ENCODE measurements at places on chromosomes 13 and 19.

DNA sequence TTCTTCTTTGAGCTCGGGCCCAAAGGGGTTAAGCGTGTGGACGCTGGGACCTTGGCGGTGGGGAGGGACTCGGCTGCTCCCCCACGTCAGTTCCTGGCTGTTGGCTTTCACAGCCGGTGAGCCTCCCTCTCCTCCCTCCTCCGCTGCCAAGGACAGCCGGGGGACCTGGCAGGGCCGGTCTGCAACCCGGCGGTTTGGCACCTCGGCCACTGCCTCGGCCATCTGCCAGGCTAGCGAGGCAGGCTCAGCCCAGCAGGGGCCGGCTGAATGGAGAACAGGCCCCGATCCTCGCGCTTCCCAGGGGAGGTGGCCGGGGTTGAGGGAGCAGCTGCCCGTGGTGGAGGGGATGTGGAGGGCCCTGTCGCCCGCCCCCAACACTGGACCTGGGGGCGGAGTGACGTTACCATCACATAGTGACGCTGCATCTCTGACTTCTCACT, 5.0 kb downstream of the TLE5 start:
- no peak for DNase-seq

DNA sequence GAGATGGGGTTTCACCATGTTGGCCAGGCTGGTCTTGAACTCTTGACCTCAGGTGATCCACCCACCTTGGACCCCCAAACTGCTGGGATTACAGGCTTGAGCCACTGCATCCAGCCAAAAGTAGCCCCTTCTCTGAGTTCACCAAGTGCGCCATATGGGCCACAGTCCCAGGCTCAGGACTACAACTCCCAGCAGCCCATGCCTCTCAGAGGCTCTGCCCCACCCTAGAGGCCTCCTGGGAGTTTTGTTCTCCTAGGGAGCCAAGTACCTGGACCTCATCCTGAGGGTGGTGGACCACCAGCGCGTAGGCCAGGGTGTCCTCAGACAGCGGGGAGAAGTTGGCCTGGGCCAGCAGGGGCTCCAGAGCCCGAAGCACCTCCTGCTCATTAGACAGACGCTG, 18.8 kb downstream of the TMEM143 start:
- DNase-seq, result no peak

DNA sequence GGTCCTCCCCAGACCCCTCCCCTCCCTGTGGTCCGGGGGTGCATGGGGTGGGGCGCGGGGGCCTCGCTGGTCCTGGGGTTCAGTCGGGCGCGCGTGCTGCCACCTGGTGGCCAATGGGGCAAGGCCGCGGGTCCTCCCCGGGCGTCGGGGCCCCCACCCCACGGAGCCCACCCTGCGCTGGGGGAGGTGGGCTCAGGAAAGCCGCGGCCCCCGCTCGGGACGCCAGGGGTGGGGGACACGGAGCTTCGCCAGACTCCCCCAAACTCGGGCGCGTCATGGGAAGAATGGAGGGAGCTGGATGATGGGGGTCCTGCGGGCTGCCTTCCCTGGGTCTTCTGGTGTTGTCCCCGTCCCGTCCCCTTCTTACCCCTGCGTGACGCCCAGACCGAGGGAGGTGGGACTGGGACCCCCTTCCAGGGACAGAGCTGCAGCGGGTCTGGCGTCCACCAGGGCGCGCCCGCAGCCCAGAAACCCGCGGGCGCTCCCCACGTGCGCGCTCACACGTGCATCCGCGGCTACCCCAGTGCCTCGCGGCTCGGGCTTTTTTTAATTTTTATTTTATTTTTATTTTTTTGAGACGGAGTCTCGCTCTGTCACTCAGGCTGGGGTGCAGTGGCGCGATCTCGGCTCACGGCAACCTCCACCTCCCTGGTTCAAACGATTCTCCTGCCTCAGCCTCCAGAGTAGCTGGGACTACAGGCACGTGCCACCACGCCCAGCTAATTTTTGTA, 19.8 kb upstream of the TCF3 start:
- DNase-seq, result no peak

GRCh38 chr19:31337008-31337914, 12.0 kb downstream of the TSHZ3 start:
- DNase-seq, result no peak

DNA sequence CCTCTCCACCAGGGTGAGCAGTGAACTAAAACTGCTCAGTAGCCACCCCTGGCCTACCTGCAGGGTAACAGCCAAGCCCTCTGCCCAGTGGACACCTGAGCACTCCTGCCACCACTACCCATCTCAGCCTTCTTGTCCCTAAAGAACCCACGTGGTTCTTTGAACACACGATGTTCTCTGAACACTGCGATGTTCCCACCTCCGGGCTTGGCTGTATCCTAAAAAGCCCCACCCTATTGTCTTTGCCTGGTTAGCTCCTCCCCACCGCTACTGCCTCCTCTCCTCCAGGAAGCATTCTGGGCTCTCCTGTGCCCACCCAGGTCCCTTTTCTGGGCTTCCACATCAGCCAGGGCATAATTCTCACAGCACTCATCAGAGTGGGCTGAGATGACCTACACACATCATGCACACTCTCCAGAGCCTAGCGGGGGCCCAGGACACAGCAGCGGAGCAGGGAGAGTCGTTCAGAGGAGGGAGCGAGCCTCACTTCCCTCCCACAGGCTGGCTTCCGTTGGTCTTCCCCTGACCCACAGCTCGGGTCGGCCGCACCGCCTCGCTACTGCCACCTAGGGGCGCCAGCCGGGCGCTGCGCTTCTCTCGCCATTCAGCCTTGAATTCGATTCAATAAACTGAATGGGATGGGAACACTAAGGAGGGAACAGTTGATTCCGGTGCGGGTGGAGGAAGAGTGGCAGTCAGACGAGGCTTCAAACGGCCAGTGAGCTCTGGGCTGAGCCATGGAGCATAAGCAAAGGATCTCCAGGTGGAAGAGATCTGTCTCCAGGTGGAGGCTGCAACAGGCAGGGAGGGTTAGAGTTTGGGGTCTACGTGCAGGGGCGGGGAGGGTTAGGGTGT, 3.2 kb downstream of the ELAVL1 start:
- DNase-seq, result peak; percentile 43

DNA sequence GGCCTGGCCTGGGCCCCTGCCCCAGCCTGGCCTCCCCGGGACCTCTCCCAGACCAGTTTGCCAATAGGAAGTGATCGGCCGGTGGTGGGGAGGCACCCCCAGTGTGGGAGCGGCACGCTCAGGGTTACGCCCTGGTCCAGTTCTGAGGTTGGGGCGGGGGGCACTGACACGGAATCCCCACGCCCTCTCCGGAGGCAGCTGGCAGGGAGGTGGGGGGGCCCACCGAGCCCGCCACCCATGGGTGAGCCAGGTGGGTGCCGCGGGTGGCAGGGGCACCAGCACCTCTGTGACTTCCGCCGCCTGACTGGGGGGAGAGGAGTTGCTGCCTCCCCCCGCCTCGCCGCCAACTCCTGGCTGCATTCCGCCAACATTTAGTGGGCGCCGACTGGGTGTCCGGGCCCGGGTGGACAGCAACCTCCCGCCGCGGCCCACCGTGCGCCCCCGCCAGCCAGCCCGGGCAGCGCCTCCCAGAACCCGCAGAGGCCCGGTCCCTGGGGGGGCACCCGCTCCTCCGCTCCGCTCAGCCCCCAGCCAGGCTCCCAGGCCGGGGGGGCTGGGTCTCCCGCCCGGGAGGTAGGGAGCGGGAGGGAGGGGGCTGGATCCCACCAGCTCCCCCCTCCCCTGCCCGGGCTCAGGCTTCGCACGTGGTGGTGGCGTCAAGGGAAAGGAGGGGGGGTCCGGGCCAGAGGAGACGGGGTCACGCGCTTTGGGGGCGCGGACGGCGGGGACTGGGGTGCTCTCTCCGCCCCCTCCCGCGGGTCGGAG, 2.0 kb downstream of the ZBTB7A start:
- no peak for DNase-seq

DNA sequence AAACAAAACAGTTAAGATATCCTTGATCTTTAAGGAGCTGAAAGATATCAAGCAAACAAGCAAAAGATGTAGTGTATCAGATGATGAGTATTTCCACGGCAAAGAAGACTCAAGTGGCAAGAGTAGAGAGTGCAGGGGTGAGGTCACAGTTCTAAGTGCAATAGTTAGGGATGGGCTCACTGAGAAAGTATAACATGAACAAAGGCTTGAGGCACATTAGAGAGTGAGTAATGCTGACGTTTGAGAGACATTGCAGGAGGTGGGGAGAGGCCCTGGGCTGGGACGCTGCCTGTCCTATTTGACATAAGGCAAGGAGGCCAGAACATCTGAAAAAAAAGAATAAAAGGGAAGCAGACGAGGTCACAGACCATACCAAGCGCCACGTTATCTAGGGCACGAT, 1.4 kb downstream of the DUXA start:
- DNase-seq, result no peak

GRCh38 chr13:102504002-102504401, 92.8 kb upstream of the TPP2 start:
- DNase-seq, result no peak

GRCh38 chr19:35375505-35376307, 4.8 kb downstream of the GPR42 start:
- DNase-seq, result no peak

GRCh38 chr19:58098682-58098998, 609 bp upstream of the ZSCAN18 start:
- DNase-seq, result no peak

DNA sequence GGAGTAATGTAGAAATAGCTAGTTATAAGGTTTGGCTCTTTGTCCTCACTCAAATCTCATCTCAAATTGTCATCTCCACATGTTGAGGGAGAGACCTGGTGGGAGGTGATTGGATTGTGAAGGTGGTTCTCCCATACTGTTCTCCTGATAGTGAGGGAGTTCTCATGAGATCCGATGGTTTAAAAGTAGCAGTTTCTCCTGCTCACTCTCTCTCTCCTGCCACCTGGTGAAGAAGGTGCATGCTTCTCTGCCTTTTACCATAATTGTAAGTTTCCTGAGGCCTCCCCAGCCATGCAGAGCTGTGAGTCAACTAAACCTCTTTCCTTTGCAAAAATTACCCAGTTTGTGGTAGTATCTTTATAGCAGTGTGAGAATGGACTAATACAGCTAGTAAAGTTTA, 849.4 kb downstream of the DACH1 start:
- DNase-seq, result no peak

GRCh38 chr13:43326100-43326499, 302.7 kb downstream of the DNAJC15 start:
- no peak for DNase-seq

- no peak for DNase-seq
Measured at GRCh38 chr19:49073514-49074378, 1.2 kb upstream of the KCNA7 start.

- DNase-seq, result no peak
Measured at GRCh38 chr13:73335210-73335609, 276.4 kb downstream of the KLF5 start.

DNA sequence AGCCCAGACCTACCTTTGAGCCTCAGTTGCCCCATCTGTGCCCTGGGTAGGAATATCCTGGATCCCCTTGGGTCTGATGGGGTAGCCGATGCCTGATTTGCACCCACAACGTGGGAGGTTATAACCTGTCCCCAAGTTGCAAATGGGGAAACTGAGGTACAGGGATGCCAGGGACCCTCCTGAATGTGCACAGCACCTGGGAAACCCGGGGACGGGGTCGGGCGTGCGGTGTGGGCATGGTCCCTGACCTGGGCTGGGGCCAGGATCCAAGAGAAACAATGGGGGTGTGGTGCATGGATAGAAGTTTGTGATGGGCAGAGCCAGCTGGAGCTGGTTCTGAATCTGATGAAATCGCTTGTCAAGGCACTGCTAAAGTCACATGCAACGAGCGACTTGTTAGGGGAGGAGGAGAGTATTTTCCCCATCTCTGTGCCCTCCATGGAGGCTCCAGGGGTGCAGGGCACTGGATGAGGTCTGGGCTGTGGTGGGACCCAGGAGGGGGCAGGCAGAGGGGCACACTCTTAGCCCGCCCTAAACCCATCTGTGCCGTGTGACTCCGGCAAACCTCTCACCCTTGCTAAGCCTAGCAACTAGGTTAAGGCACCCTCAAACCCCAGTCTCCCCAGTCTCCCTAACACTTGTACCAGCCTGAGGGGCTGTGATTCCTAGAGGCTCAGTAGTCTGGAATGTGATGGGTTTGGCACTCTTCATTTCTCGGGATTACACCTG, 749 bp downstream of the GDF15 start:
- DNase-seq, result no peak

DNA sequence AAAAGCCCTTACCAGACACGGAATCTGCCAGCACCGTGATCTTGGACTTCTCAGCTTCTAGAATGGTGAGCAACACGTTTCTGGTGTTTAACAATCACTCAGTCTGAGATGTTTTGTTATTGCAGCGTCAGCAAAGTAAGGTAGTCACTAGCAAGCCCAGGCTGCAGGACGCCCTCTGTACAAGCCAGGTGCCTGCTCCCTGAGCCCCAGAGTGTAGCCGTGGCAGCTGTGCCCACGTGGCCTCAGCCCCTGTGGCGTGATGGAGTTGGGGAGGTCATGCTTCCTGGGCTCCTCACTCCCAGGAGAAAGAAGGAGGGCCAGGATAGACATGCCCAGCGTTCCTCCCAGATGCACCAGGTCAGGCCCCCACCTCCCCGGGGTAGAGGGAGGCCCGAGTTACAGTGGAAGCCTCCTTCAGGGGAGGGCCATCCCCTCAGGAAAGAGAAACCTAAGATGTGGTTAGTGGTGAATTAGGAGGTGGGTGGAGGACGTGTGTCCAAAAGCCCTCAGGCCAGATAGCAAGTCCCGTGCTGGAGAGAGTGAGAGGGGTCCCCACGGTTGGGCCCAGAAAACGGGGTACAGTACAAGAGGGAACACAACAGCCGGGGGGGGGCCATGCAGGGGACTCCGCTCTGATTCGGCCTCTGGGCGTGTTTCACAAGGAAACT, 169.6 kb upstream of the SOX1 start:
- DNase-seq, result no peak

DNA sequence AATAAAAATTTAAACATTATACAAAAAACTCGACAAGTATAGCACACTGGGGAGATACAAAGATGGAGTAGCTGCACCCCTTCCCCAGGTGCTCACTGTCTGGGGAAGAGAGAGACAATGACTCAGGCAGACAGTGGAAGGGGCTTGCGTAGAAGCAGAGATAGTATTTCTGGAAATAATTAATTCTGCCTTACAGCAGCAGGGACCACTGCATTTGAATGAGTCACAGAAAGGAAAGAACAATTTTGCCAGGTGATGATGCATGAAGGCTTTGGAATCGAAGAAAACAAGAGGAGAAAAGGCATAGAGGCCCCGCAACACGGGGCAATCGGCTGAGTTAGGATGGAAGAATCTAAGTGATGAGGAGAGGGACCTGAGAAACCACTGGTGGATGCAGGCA, 447.4 kb downstream of the EFNB2 start:
- no peak for DNase-seq

- no peak for DNase-seq
Measured at GRCh38 chr19:54160182-54160811, 776 bp upstream of the LENG1 start.

GRCh38 chr13:106376401-106377112, 158.9 kb downstream of the EFNB2 start:
- no peak for DNase-seq
